ENCODE measurements at places on chromosomes 11 and 22.
A peak's percentile ranks its signal among the peaks of the same experiment; 100 is the strongest.

DNA sequence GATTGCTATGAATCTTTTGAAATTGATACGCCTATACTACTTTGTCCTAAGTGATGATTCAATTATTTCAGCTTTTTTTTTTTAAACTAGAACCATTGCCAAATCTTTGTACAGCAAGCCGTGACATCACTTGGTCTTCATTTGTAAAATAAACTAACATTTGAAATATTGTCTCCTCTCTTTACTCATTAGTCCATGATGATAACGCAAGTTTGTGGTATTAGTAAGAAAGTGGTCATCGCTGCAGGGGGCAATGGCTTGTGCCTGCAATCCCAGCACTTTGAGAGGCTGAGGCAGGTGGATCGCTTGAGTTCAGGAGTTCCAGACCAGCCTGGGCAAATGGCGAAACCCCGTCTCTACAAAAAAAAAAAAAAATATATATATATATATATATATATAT, 12.9 kb upstream of the ARHGAP42 start:
- no peak for DNase-seq

GRCh38 chr11:123742031-123742723, 717 bp upstream of the ZNF202 start:
- DNase-seq: no peak

DNA sequence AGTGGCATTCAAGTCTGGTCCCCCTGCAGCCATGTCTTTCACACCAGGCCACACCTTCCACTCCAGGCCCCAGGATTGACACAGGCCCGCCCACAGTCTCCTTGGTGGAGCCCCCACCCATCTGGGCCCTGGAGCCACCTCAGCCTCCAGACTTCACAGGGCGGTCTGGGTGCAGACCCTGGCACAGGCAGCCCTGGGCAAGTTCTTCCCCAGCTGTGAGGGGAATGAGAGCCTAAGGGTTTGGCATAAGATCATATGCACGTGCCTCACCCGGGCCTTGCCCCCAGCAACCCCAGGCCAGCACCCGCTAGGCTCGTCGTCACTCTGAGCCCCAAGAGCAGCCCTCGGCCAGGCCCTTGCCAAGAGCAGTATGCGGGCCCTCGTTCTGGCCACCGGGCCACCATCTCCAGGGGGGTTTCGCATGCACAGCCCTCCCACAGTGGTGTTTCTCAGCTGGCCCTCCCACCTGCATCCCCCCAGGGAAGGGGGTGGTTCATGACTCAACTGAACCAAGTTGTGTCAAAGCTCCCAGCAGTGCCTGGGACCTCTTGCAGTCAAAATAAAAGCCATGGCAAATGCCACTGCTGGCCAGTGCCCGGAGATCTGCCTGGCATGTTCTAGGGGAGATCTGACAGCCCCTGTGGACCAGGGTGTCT, 70.4 kb upstream of the KCNQ1OT1 start:
- DNase-seq: peak; percentile 43

DNA sequence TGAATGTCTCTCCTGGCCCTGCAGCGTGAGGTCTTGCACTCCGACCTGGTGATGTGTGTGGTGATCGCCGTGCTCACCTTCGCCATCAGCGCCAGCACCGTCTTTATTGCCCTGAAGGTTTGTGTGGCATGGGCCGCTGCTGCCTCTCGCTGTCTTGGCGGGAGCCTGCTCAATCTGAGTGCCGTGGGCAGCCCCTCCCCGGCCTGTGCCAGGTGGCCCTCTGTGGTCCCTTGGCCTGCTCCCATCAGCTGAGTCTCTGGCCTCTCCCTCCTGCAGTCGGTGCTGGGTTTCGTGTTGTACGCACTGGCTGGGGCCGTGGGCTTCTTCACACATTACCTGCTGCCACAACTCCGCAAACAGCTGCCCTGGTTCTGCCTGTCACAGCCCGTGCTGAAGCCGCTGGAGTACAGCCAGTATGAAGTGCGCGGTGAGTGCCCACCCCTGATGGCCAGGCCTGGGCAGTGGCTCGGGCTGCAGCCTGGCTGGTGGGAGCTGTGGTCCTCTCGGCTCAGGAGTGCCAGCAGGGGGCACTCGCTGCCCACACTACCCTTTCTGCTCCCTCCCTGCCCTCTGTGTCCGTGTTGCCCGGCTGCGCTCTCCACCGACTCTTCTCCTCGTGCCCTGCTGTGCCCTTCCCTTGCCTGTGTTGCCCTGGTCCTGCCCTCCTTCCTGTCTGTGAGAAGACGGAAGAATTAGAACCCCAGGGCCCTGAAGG, 10.2 kb downstream of the PCNX3 start:
- no peak for DNase-seq

- peak; percentile 70 for DNase-seq
Observed at GRCh38 chr11:76604081-76604625, 66.4 kb downstream of the LRRC32 start.

- DNase-seq: no peak
Observed at GRCh38 chr11:119764108-119764868, 35.3 kb upstream of the NECTIN1 start.

- peak; percentile 70 for DNase-seq
Observed at GRCh38 chr11:124837491-124837856, 27.8 kb upstream of the ROBO3 start.

GRCh38 chr22:46537946-46538813, 760 bp upstream of the CELSR1 start:
- no peak for DNase-seq

DNA sequence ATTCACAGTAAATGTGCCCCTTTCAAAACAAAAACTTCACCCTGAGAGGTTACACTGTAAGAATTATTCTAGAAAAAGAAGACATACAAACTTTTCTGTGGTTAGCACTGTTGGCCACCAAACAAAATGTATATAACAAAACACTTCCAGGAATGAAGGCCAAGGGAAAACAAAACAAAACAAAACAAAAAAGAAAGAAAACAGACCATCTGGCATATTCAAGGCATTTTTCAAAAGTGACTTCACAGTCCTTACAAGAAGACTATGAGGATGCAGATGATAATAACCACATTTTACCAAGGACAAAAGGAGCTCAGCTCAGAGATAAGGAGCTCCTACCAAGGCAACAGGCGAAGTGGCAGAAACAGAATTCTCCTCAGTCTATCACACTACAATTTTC, 24.9 kb downstream of the CTSC start:
- no peak for DNase-seq

GRCh38 chr11:133738624-133739023, 106.7 kb downstream of the SPATA19 start:
- DNase-seq: no peak

GRCh38 chr11:8531982-8532381, 62.0 kb downstream of the STK33 start:
- no peak for DNase-seq

GRCh38 chr11:47409440-47410369, 1.3 kb downstream of the SLC39A13 start:
- peak; percentile 70 for DNase-seq

GRCh38 chr11:10505278-10506007, 35.5 kb downstream of the RNF141 start:
- no peak for DNase-seq

GRCh38 chr22:45483918-45484499, 18.7 kb upstream of the FBLN1 start:
- no peak for DNase-seq

- no peak for DNase-seq
Observed at GRCh38 chr11:19995145-19995544, 165.1 kb downstream of the DBX1 start.

DNA sequence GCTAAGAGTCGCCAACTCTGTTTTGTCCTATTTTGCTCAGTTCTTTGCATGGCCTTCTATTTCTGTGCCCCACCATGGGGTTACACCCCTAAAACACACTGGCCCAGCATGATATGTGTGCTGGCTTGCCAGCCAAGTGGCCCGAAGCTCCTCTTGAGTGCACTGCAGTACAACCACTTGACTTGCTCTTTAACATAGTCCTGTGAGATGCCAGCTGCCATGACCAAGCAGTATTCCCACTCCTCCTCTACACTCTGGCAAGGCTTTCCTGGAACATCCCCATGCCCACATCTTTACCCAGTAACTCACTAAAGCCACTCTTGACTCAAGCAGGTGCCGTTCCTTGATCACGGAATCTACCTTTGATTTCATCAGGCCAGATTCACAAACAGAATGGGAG, 102.9 kb upstream of the GAL start:
- no peak for DNase-seq

DNA sequence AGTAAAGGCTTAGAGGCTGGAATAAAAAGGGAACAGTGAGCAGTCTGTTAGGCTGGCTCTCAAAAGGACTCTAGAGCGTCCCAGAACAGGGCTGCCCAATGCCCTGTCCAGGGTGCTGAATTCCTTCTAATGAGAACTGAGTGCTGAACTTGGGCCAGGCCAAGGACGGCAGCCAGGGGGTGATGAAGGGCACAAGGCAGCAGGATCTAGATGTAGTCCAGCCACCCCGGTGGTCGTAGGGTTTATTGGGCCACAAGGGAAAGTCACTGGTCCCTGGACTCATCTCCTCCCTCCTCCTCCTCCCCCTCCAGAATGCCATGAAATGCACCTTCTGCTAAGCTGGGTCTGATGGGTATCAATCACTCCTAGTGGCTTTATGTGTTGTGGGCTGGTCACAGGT, 19.2 kb downstream of the NPTXR start:
- no peak for DNase-seq

GRCh38 chr22:42889304-42889703, 32.2 kb upstream of the ARFGAP3 start:
- DNase-seq: no peak

DNA sequence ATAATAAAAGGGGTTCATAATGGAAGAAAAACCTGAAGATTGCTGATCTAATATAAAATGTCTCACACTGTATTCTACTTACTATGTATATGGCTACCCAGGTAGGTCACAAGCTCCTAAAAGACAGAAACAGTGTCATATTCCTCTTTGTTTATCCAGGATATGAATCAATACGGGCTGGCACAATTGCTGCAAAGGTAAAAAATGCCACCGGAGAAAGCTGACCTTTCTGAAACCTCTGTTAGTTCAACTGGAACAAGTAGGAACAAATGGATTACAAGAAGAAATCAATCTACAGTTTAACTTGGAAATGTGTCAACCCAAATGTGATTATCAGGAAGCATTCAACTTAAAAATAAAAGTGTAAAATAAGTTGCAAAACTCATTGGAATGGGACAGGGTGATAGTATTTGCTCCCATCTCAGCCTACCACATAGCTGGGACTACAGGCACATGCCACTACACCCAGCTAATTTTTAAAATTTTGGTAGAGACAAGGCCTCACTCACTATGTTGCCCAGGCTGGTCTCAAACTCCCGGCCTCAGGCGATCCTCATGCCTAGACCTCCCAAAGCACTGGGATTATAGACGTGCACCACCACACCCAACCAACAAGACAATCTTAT, 27.6 kb downstream of the SLC35F2 start:
- peak; percentile 35 for DNase-seq

GRCh38 chr11:24351179-24351578, 145.7 kb upstream of the LUZP2 start:
- DNase-seq: no peak

DNA sequence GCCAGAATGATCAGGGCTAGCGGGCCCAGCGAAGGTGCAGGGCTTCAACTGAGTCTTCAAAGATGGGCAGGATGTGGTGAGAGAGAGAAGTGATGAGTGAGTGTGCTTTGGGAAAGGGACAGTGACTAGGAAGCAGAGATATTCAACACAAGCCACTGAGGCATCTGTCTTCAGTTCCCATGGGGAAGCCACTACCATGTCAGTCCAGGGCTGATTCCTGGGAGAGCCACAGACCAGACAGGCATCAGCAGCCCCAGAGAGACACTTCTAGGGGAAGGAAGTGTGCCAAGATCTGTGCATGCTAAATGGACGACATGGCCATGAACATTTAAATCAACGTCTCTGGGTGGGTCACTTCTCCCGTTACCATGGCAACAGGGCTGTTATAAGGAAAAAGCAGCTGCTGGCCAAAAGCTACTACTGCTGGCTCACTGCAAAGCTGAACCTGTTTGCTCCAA, 28.5 kb downstream of the P4HA3 start:
- no peak for DNase-seq

GRCh38 chr22:29912141-29912540, 29.2 kb downstream of the MTMR3 start:
- no peak for DNase-seq

DNA sequence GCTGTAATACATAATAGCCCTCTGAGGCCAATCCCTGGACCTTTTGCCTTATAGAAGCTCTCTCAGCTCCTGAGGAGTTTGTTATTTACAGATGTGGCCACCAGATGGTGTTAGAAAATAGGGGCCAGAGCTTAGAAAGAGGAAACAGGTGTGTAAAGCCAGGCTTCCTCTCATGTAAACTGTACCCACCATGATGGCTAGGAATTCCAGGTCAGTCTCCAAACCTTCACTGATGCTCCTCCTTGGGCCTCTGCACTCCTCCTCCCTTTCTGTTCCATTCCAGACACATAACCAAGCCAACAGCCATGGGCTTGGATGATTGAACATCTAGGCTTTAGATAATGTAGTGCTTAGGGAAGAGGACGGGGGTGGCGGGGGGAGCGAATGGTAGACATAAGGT, 39.7 kb downstream of the USP35 start:
- peak; percentile 21 for DNase-seq

GRCh38 chr22:17969701-17970113, 54.7 kb downstream of the MICAL3 start:
- DNase-seq: no peak

DNA sequence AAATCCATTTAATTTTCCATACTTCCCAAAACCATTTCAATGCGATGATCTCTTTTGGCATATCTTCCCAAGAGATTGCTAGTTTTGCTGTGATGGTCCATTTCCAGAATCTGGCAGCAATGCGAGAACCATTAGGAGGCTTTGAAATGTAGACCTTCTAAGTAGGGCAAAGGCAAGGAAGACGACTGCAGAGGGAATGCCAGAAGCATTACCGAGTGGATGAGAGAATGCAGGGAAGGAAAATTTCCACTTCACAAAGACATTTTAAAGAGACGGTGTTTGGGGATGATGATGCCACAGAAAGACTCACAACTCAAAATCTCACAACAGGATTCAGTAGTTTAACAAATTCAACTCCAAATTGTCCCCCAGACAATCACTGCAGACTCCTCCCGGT, 471 bp upstream of the CEP126 start:
- DNase-seq: no peak

GRCh38 chr11:17116117-17116516, 38.6 kb upstream of the RPS13 start:
- no peak for DNase-seq

DNA sequence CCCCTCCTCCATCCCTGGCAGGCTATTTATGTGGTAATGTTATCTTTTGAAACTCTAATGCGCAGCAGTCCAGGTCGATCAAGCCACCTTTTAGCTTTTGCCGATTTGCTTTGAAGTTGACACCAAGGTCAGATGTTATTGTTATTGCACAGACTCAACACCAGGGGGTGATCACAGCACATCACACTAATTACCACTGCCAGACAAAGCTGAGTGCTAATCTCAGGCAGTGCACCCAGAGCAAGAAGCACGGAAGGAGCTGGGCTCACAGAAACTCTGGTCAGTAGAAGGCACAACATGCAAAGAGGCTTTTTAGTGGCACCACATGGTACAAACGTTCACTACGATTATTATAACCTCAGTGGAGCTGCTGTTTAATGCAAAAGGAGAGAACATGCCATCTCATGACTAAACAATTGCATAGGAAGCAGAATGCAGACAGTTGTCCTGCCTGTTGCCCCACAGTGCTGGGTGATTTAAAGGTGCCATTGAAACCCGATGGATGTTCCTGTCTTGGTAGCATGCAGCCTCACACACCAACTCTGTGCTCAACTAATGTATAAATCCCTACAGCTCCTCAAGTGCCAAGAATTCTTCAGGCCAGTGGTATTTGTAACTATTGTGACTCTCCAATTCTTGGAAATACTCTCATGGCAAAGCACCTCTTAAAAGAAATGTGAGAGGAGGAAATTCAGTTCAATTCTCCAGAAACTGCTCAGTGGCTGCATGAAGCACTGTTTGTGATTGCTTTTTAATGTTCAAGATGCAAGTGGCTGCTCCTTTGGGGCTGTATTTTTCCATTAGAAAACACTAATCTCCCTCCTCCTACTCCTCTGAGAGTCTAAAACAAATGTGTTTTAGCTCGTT, 353.9 kb upstream of the DDI1 start:
- peak; percentile 76 for DNase-seq
